ENCODE measurements at places on chromosomes 7 and 10. TPM values are rescaled to one million over a fixed set of nuclear protein-coding genes. Genes with fewer than 3 reads are reported as not detected.

DNA sequence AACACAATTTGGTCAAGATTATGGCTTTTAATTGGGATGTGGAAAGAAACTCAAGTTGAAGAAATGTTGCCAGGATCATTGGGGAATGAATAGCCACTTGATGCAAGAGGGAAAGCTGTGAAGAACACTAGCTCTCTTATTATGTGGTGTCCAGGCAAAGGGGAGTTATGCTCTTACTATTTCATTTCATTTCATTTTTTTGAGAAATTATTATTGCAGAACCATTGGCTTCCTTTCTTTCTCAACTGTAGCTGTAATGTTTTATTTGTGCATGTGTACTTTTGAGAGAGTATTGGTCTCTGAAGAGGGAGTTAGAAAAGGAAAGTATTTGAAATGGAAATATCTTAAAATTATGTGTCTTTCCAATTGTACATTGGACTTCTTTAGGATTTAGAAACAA, 312.6 kb upstream of the BMPER start:
- DNase-seq = no peak

DNA sequence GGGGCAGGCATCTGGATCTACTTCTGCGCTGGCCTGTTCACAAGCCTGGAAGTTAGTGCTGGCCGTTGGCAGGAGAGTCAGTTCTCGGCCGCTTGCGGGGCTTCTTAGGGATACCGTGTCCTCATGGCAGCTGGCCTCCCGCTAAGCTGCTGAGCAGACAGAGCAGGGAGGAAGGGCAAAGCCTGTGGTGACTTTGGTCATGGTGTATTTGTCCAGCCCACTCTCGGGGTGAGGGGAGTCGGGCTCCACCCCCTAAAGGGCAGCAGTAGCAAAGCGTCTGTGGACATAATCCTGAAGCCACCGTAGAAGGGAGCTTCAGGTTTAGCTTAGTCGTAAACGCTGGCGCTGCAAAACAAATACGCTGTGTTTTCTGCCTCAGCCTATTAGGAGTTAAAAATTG, 12.2 kb downstream of the UBE3C start:
- no peak for DNase-seq

- DNase-seq = no peak
These were observed 12.4 kb downstream of the ZNF789 start for GRCh38 chr7:99485094-99485493.

GRCh38 chr7:6032167-6032566, 991 bp downstream of the ANKRD61 start:
- no peak for DNase-seq

DNA sequence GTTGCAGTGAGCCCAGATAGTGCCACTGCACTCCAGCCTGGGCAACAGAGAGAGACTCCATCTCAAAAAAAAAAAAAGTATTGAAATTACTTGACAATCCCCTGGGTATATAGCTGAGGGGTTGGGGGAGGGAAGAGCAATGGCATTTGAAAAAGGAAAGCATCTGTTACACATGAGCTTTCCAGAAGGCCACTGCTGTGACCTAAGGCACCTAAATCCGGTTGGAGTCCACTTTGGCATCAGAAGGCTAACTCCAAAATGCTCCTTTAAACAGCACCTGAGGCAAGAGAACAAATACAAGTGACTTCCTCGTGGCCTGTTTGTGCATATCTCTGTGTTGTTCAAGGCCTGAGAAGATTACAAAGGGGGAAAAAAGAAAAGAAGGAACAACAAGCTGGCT, 74.8 kb upstream of the PALS2 start:
- no peak for DNase-seq

DNA sequence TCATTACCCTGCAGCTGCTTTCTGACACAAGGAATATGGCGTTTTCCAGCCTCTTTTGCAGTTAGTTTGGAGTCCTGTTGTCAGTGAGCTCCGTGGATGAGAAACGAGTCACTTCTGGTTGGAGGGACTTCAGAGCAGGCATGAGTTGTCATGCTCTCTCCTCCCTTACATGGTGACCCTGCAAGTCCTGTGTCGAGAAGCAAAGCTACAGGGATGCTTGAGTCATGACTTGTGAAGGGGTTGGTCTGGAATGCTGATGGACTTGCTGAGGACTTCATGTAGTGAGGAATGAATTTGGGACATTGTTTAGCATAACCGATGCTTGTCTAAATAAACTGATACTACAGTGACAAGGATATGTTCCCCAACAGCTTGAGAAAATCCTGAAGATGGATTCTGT, 108.8 kb downstream of the ADCYAP1R1 start:
- DNase-seq = no peak

DNA sequence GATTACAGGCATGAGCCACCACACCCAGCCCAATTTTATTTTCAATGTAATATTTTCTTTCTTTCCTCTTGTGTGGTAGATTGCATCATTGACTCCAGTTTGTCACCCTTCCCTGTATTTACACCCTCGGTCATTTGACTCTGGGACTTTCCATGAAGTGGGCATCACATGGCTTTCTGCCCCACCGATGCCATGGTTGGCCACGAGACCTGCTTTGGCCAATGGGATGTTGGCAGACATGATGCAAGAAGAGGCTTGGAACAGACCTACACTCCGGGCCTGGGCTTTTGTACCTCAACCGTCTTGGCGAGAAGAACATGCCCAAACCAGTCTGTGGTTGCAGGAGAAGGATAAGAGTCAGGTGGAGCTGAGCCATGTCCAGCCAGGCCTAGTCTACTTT, 38.8 kb upstream of the CACUL1 start:
- no peak for DNase-seq

- no peak for DNase-seq
These were observed 12.9 kb downstream of the INSIG1 start for GRCh38 chr7:155310425-155311114.

DNA sequence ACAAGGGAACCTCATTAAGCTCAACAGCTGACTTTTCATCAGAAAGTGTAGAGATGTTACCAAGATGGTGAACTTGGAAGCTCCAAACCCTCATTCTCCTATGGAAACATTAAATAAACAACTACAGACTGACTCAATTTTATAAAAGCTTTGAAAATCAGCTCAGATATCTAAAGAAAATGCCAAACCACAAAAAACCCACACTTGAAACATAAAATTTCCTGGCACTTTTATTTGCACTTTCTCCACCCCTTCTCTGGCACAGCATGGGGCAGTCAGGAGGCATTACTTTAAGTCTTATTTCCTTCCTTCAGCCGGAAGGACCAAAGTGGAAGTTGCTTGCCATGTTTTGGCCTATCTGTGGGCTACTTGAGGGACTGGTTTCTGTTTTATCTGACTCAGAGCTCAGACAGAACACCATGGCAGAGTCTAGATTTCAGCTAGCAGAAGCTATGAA, 114.7 kb downstream of the ODAD2 start:
- DNase-seq = no peak

DNA sequence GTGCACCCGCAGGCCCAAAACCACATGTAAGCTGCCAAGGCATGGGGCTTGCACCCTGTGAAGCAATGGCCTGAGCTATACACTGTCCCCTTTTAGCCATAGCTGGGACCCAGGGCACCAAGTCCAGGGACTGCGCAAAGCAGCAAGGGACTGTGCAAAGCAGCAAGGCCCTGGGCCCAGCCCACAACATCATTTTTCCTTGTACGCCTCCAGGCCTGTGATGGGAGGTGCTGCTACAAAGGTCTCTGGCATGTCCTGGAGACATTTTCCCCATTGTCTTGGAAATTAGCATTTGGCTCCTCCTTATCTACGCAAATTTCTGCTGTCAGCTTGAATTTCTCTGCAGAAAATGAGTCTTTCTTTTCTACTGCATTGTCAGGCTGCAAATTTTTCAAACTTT, 24.8 kb downstream of the ARHGAP19 start:
- DNase-seq = no peak

DNA sequence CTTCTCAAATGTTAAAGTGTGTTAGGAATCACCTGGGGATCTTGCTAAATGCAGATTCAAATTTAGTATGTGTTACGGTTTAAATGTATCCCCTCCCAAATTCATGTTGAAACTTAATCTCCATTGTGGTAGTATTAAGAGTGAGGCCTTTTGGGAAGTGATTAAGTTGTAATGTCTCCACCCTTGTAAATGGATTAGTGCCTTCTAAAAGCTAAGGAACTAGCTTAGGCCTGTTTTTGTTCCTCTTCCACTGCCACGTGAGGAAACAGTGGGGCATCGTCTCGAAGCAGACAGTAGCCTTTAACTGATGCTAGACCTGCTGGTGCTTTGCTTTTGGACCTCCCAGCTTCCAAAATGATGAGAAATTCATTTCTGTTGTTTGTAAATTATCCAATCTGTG, 52.3 kb upstream of the SEMA3D start:
- DNase-seq = no peak

DNA sequence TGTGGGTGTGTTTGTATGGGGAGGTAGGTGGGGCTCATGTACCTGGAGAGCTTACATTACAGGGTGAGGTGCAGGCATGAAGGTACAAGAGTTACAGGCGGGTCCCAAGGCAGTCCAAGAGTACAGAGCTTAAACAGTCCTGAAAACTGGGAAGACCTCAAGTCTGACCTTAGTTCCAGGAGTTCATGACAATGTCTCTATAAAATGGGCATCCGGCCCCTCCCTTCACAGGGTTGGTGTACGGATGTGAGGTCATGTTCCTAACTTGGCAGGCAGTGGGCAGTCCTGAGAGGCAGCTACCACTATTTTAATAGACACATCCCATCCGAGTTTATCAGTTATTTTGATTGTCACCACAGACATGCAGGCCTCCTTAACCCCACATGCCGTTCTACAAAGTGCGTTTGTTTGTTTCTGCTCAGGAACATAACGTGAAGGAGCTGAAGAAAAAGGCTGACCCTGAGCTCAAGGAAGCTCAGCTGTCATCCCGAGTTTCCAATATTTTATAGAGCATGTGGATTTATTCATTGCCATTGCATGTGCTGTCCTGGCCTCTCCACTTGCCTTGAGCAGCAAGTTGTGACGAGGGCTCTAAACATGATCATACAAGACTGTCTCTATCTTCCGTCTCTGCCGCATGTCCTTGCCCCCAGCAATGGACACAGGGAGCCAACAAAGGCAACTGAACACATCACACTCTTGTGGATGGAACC, 647.5 kb upstream of the IGFBP3 start:
- no peak for DNase-seq

DNA sequence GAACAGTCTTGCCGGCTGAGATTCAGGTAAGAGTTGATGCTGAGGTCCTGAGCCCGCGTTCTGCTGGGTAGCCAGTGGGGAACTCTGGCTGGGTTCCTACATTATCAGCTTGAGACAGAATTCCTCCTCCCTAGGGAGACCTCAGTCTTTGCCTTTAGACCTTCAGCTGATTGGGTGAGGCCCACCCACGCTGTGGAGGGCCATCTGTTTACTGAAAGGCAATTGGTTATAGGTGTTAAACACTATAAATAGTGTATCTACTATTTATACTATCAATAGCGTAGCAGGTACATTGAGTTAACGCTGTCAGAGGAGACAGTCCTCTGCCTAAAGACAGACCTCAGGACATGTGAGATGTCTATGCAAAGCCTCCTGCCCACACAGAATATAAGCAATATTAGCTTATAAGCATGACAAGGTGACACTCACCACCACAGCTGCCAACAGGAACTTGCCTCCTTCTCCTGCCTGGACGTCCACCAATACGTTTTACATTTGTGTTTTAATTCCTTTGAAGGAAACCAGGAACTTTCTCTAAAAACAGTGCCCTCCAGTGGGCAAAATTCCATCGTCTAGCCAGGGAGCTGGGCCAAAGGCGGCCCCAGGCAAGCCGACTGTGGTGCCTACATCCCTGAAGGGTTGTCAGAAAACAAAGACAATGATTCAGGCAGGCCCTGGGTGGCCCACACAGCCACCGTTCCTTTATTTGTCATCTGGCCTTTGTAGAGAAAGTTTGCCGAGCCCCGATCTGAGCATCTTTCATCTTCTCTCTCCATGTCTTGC, 58.8 kb downstream of the INSIG1 start:
- no peak for DNase-seq

DNA sequence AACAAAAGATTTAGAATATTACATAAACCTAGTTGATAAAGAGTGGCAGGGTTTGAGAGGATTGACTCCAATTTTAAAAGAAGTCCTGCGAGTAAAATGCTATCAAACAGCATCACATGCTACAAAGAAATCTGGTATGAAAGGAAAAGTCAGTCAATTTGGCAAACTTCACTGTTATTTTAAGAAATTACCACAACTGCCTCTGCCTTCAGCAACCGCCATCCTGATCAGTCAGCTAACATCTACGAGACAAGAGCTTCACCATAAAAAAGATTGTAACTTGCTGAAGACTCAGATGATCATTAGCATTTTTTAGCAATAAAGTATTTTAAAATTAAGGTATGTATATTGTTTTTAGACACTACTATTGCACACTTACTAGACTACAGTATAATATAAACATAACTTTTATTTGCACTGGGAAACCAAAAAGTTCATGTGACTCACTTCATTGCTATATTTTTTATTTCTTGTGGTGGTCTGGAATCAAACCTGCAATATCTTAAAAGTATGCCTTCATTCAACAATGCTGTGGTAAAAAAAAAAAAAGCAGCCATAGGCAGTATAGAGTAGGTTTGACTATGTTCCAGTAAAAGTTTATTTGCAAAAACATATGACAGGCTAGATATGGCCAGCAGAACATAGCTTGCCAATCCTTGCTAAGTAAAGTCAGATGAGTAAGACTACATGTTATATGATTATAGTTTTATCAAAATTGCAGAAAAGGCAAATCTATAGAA, 74.4 kb downstream of the GLCCI1 start:
- DNase-seq = no peak

- DNase-seq = no peak
These were observed 142.8 kb downstream of the LSM5 start for GRCh38 chr7:32347244-32347828.

DNA sequence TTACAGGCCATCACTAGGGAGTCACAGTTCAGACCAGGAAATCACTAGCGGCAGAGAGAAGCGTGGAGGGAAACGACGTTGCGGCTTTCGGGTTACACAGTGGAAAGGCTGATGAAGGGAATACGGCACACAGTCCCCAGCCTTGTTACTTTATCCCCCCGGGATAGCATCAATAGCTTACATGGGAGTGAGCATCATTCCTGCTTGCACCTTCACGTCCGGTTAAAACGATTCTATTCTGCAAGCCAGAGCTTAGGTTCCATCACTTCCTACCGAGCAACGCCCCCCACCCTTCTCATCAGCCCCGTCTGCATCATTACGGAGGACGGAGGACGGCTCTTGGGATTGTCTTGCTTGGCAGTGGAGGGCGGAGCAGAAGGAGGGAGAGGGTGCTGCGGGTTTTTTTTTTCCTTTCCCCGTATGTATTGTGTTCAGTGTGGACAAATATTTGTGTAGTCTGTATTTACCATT, 124.9 kb downstream of the CLEC2L start:
- no peak for DNase-seq

Gene DDC
- total RNA-seq = 0.29 TPM

Gene VKORC1L1
- 13.8 TPM for total RNA-seq

Gene GIMAP2
- 0.07 TPM for total RNA-seq

Gene SLC12A9
- 11.4 TPM for total RNA-seq

Gene RAPGEF5
- total RNA-seq = 8.3 TPM

Gene CTBP2
- 106 TPM for total RNA-seq

Gene HMX3
- total RNA-seq = not detected

Gene SLC18A3
- not detected for total RNA-seq

Gene AGBL3
- total RNA-seq = 1.7 TPM

Gene CALML3
- total RNA-seq = not detected

Gene DYDC2
- total RNA-seq = 0.22 TPM

Gene CREB3L2
- total RNA-seq = 18.3 TPM
